ENCODE measurements at places on chromosomes 6 and 20. TPM values are rescaled to one million over a fixed set of nuclear protein-coding genes. Genes with fewer than 3 reads are reported as not detected.
A peak's percentile ranks its signal among the peaks of the same experiment; 100 is the strongest.

- no peak for DNase-seq
- H3K4me3 ChIP-seq: no peak overlapping the region
- H3K27me3 ChIP-seq: no peaks in the 10 kb centered on the region
- H3K4me1 ChIP-seq: peaks cover 41% of the 10 kb centered on the region
Measured at GRCh38 chr20:59015411-59015810, 3.8 kb upstream of the TUBB1 start.

DNA sequence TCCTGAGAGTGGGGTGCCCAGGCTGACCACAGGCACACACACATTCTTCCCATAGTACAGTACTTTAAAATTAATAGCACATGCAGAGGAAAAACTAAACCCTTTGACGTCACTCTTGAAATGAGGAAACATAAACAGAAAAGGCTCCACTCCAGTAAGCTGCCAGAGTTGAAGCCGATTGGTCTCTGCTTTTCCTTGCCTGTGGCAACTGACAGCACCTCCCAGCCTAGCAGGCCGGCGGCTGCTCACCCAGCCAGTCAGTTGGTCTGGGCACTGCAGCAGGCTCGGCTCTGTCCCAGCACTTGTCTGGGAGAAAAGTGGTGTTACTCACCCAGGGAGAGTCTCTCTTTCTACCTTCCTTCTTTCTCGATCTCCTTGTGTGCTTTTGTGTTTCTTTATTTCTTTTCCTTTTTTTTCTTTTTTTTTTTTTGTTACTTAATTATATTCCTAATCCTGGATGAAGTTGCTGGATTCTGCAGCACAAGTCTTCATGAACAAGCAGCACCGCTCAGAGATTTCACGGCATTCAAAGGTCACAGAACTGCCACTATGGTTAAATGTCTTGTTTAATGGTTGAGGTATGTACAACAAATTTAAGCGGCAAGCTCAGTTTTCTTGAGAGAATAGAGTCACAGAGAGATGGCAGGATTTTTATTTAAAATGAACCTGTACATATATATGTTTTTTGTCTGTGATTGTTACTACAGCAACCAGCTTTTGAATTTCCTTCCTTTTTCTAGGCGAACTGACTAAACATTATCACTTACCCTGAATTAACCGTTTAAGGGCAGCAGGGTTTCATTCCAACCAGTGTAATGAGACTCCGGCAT is at the start of gene PDE7B:
Gene PDE7B, plus strand, starts transcription at position 260 of the 830 bp plus-strand sequence.
- peak within 1 kb of the TSS; percentile 33 for H3K4me3 ChIP-seq
- peak within 1 kb of the TSS; percentile 53 for H3K27ac ChIP-seq
- DNase-seq: no peak
- no peaks in the 10 kb centered on the region for H3K27me3 ChIP-seq
- H3K4me1 ChIP-seq: peaks cover 3% of the 10 kb centered on the region
- H3K36me3 ChIP-seq: no peaks in the 10 kb centered on the region

DNA sequence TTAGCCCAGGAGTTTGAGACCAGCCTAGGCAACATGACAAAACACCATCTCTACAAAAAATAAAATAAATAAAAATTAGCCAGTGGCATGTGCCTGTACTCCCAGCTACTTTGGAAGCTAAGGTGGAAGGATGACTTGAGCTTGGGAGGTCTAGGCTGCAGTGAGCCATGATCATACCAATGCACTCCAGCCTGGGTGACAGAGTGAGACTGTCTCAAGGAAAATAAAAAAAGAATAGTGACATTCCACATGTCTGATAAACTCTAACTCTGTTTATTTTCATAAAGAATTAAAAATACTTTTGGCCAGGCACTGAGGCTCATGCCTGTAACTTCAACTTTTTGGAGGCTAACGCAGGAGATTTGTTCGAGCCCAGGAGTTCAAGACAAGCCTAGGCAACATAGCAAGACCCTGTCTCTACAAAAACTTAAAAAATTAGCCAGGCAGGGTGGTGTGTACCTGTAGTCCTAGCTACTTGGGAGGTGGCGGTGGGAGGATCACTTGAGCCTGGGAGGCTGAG is 115.1 kb downstream of the GJA1 start:
- H3K27me3 ChIP-seq: peaks cover 7% of the 10 kb centered on the region
- no peak for DNase-seq
- H3K36me3 ChIP-seq: no peaks in the 10 kb centered on the region
- H3K4me1 ChIP-seq: no peaks in the 10 kb centered on the region
- H3K27ac ChIP-seq: no peak overlapping the region

- H3K4me3 ChIP-seq: peak overlapping the region; percentile 37
- peaks cover 8% of the 10 kb centered on the region for H3K27me3 ChIP-seq
- no peak for DNase-seq
- peaks cover 11% of the 10 kb centered on the region for H3K4me1 ChIP-seq
Measured at GRCh38 chr6:28303570-28303969, 22.2 kb downstream of the PGBD1 start.

- H3K27me3 ChIP-seq: no peaks in the 10 kb centered on the region
- no peak overlapping the region for H3K4me3 ChIP-seq
- no peak for DNase-seq
- no peak overlapping the region for H3K27ac ChIP-seq
- H3K36me3 ChIP-seq: peaks cover 14% of the 10 kb centered on the region
Measured at GRCh38 chr6:108051481-108051880, 23.1 kb downstream of the OSTM1 start.

DNA sequence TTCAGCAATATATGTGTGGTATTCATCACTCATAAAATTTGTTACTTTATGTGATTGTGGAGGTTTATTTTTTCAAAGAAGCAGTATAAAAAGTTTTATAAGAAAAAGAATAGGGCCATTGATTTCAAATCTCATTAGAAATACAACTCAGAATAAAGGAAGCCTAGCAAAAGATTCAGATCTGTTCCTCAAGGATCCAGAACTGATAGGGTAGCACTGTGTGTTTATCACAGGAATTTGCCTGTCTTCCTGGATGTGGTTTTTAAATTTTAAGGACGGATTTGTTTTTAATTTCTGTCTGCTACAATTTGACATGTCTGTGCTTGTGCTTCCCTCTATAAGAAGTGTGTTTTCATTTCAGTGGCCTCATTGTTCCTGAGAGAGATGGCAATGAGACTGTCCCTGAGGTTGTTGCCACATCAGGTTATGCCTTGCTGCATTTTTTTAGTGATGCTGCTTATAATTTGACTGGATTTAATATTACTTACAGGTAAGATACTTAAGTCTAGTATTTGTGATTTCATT is 74.6 kb downstream of the ATRN start:
- H3K4me1 ChIP-seq: peaks cover 7% of the 10 kb centered on the region
- H3K27me3 ChIP-seq: no peaks in the 10 kb centered on the region
- no peak overlapping the region for H3K4me3 ChIP-seq
- no peaks in the 10 kb centered on the region for H3K36me3 ChIP-seq

DNA sequence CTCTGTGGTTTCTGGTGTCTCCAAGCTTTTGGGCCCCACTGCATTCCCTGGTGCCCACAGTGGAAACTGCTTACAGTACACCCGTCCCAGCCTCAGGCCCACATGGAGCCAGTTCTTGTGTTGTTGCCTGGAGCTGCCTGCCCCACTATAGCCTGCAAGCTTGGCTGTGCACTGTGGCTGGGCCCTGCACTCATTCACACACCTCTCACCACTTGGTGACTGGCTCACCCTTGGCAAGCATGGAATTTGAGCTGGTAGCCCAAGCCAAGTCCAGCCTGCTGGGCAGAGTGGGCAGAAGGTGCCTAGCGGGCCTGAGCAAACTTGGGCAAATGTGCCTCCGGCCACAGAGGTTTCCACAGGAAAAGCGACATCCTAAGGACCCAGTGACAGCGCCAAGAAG is 472.3 kb downstream of the MMUT start:
- no peaks in the 10 kb centered on the region for H3K27me3 ChIP-seq
- H3K27ac ChIP-seq: no peak overlapping the region
- H3K36me3 ChIP-seq: no peaks in the 10 kb centered on the region
- no peak overlapping the region for H3K4me3 ChIP-seq

GRCh38 chr6:35178932-35179832 is 34.6 kb upstream of the SCUBE3 start:
- H3K27me3 ChIP-seq: peaks cover 16% of the 10 kb centered on the region
- H3K4me3 ChIP-seq: no peak overlapping the region
- no peak overlapping the region for H3K27ac ChIP-seq

DNA sequence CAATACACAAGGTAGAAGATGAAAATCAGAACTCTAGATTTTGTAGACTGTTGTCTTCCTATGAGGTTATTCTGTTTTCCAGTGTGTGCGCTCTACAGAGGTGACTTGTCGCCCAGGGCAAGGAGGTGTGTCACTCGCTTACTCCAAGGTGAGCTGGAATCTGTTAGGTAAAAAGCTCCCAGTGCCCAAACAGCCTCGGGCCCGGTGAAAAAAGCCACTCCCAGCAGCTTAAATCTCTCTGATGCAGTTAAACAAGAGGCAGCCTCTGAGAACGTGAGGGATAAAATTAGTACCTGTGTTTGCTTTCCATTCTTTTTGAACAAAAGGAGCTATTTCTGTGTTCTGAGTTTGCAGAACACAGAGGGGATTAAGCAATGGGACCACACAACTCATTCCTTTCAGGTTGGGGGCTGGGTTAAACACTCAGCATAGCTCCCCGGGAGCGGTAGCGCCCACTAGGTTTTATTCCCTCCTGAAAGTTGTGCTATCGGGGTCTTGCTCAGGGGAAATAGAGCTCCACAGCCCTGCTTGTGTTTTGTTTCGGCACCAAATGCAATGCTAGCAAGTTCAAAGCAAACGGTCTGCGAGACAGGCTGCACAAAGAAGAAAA is 181.2 kb downstream of the FOXA2 start:
- no peaks in the 10 kb centered on the region for H3K27me3 ChIP-seq
- no peak for DNase-seq

DNA sequence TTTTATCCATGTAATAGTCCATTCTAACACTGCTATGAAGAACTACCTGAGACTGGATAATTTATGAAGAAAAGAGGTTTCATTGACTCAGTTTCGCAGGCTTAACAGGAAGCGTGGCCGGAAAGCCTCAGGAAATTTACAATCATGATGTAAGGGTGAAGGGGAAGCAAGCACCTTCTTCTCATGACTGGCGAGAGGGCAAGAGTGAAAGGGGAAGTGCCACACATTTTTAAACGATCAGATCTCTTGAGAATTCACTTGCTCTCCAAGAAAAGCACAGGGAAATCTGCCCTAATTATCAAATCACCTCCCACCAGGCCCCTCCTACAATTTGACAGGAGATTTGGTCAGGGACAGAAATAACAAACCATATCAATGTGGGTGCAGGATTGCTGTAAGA is 859.7 kb downstream of the EPHA7 start:
- H3K36me3 ChIP-seq: no peaks in the 10 kb centered on the region
- H3K27ac ChIP-seq: no peak overlapping the region
- no peaks in the 10 kb centered on the region for H3K27me3 ChIP-seq
- no peak overlapping the region for H3K4me3 ChIP-seq
- H3K4me1 ChIP-seq: peaks cover 2% of the 10 kb centered on the region
- DNase-seq: no peak

GRCh38 chr6:84764332-84765049 is at the start of gene TBX18:
Gene TBX18, minus strand, starts transcription at chr6:84764598. Its CDS starts 417 bp downstream, at chr6:84764181.
- peaks cover 8% of the 10 kb centered on the region for H3K36me3 ChIP-seq
- no peak within 1 kb of the TSS for H3K27ac ChIP-seq
- H3K27me3 ChIP-seq: peaks cover 69% of the 10 kb centered on the region

- H3K36me3 ChIP-seq: no peaks in the 10 kb centered on the region
- H3K4me3 ChIP-seq: no peak overlapping the region
- no peaks in the 10 kb centered on the region for H3K4me1 ChIP-seq
- no peak for DNase-seq
- no peak overlapping the region for H3K27ac ChIP-seq
Measured at GRCh38 chr6:115704028-115704427, 356.7 kb downstream of the FRK start.

DNA sequence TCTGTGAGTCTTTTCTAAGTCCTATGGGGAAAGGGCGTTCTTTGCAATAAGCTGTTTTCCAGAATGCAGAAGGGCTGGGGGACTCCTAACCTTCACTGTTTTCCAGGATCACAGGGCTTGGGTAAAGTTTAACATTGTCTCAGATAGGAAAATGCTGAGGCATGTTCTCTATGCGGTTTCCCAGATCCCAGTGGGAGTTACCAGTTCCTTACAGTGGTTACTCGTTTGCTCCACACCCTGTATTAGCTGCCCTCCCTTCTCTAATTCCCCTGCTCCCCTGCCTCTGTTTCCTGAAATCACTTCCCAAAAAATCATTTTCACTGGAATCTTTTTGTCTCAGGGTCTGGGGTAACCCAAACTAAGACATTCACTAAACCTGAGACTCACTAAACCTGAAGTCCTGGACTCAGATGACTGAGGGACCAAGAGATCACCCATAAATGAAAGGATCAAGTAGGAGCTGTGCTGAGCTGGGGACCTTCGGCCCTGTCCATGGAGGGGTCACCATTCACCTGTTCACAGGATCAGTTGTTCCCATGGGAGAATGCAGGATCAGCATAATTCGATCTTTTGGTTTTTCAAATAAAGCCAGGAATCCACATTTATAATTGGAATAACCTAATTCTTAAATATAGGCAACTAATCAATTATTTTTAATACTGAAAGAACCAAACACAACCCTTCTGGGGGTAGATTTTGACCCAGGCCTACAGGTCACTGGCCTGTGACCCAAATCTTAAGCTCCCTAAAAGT is 76.2 kb downstream of the ISM1 start:
- H3K27ac ChIP-seq: no peak overlapping the region
- H3K27me3 ChIP-seq: no peaks in the 10 kb centered on the region
- H3K4me1 ChIP-seq: peaks cover 3% of the 10 kb centered on the region
- no peak overlapping the region for H3K4me3 ChIP-seq

DNA sequence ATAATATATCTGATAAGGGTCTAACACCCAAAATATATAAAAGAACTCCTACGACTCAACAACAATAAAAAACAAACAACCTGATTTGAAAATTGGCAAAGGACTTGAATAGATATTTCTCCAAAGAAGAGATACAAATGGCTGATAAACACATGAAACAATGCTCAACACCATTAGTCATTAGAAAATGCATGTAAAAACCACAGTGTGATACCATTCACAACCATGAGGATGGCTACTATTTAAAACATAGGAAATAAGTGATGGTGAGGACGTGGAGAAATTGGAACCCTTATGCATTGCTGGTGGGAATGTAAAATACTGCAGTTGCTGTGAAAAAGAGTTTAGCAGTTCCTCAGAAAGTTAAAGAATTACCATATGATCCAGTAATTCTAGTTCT is 41.4 kb downstream of the PTGIS start:
- H3K36me3 ChIP-seq: peaks cover 2% of the 10 kb centered on the region
- no peak overlapping the region for H3K4me3 ChIP-seq
- H3K27ac ChIP-seq: no peak overlapping the region
- H3K4me1 ChIP-seq: no peaks in the 10 kb centered on the region

DNA sequence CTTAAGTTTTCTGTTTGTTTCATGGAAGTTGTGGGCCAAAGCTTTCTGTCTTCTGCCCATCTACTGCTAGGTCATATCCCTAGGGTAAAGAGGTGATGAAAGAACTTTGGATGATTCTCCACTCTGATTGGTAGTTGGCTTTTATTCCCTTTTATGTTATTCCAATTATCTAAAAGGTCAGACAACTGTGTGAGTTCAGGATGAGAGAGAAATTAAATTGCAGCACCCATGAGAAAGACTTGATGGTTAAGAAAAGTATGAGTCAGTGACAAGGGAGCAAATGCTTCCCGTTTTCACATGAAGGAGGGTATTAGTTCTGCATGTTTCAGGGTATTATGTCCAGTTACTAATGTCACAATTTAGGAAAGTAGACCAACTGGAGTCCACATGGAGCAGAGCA is 136.3 kb downstream of the CD109 start:
- peaks cover 2% of the 10 kb centered on the region for H3K4me1 ChIP-seq
- no peak overlapping the region for H3K27ac ChIP-seq
- no peaks in the 10 kb centered on the region for H3K36me3 ChIP-seq
- no peak for DNase-seq
- H3K27me3 ChIP-seq: no peaks in the 10 kb centered on the region
- no peak overlapping the region for H3K4me3 ChIP-seq

IRF4 gene
- 16.6 TPM for total RNA-seq

CAP2 gene
- not detected for total RNA-seq

SRSF3 gene
- total RNA-seq: 646 TPM
